Neural crest cell (in vitro differentiated cells): ENCODE measurements at places on chromosomes 7 and 10. TPM values are rescaled to one million over a fixed set of nuclear protein-coding genes. Genes with fewer than 3 reads are reported as not detected.
A peak's percentile ranks its signal among the peaks of the same experiment; 100 is the strongest.

The ATP6V0A4 gene
- total RNA-seq, result not detected in 2 replicates

The STOX1 gene
- total RNA-seq, result 8.7 and 8.8 TPM in 2 replicates

The PRKAR1B gene
- total RNA-seq, result 8.1 and 9.5 TPM in 2 replicates

The SH2D4B gene
- 0.09 and 0.16 TPM in 2 replicates for total RNA-seq

The KLHDC10 gene
- total RNA-seq, result 32.4 and 33.8 TPM in 2 replicates

The POLD2 gene
- total RNA-seq, result 159 and 167 TPM in 2 replicates

The SORBS1 gene
- total RNA-seq, result 15.3 and 15.8 TPM in 2 replicates

The CALY gene
- 0.82 and 0.89 TPM in 2 replicates for total RNA-seq

The FZD1 gene
- total RNA-seq, result 9.2 and 9.5 TPM in 2 replicates

The DNAJC12 gene
- total RNA-seq, result 3.8 and 4.1 TPM in 2 replicates

The ACTR3C gene
- 0.49 and 0.61 TPM in 2 replicates for total RNA-seq

DNA sequence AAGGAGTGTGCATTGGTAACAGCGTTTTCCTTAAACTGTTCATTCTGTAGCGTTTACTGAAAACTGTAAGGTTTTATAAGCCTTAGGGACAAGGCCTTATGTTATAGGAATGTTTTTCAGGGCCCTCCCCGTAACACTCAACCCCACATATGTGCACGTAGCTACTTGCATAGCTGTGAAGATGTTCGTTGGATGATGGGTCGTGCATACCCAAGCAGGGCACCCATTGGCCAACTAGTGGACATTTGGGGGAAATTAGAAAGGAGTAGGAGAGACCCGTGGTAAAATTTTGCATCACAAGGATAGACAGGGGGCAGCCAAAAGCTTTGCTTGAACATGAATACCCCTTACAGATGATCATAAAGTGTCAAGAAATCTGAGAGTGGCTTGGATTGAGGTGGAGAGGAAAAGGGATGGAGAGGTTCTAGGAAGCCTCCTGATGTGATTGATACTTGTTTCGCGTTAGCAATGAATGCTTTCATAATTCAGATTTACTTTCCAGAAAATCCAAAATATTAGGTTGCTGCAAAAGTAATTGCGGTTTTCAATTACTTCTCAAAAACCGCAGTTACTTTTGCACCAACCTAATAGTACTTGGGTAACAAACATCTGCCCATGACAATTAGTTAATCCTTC, 878 bp downstream of the SEC61A2 start:
- peak; percentile 42 for DNase-seq

- DNase-seq, result no peak
Measured at GRCh38 chr7:2872296-2872874, 28.3 kb upstream of the GNA12 start.

DNA sequence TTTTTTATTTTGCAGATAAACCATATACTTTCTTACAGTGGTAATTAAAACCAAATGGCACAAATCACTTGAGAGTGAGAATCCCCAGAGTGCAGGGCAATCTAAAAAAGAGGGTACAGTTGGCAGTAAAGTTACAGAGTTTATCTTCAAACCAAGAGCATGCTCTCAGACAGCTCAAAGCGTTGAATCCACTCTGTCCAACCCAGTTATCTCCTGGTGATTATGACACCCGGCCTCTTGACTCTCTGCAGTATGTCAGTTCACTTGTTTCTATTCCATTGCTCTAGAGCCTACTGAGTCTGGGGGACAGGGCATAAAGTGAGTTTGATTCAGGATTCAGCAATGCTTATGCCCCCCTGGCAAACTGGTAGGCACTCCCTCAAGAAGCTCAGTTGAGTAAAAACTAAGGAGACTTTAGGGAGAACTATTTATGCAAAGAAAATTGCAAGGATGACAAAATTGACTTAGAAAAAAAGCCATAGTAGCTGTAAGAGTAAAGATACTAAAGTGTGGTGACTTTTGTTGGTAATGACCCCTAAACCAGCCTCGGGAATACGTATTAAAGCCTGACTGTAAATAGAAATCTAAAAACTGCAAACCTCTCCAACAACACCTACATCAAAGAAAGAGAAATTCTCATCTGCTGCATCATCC, 55.5 kb downstream of the COL1A2 start:
- DNase-seq, result no peak

DNA sequence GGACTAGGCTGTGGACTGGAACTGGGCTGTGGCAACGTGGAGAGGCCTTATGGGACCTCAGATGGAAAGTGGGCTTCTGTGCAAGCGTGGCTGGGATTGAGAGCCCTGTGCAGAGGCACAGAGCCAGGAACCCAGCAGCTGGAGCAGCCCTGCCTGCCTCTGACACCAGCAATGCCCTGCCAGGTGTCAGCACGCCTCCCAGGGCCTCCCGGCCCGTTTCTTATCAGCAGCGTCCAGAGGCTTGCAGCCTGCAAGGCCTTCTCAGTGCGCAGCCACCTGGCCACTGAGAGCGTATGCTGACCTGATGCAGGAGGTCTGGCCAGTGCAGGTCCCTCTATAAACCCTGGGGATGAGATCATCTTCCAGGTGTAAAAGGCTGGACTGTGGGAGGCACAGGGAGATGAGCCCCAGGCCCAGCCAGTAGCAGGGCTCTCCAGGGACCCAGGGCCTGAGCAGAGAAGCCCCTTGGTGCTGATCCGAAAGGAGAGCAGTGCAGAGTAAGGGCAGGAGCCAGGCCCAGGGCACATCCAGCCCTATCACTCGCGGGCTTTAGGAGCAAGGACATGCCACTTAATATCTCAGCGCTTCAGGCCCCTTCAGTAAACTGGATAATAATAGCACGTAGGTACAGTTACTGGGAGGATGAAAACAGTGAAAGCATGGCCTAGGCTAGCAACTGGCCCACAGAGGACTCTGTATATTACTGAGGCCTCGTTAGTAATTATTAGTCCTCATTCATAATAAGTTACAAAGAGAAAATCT, 38.8 kb upstream of the ANTXRL start:
- no peak for DNase-seq

DNA sequence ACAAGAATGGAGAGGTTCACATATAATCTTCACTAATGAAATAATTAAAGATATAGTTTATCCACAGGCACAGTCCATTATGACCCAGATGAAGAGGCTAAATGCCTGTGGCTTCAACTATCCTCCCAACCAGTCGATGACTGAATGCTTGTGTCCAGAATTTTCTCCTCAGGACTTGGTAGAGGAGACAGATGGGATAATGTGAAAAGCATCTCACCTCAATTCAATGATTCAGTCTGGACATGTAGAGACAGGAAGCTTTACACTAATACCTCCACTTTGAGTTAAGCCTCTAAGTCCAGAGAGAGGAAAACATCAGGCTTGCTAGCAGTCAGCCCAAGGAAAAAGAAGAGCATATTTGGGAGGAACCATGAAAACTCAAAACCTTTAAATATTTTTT, 59.1 kb upstream of the COL1A2 start:
- DNase-seq, result no peak

DNA sequence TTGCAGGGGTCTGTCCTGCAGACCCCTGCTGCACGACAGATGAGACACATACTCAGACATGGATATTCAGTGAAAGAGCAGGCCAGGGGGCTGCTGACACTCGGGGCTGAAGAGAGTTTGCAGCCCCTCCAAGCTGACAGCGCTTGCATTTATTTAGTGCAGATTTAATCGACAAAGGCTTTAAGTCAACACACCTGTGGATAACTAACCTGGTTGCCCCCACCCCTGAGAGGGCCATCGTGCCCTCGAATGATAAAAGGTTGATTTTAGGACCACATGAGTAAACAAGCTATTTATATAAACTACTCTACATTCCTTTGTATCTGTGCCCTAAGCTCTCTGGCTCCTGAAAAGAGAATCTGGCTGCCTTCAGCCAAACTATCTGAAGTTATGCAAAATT, 708.2 kb upstream of the LRRN3 start:
- no peak for DNase-seq

GRCh38 chr10:132878091-132878729, 64.2 kb downstream of the CFAP46 start:
- no peak for DNase-seq

DNA sequence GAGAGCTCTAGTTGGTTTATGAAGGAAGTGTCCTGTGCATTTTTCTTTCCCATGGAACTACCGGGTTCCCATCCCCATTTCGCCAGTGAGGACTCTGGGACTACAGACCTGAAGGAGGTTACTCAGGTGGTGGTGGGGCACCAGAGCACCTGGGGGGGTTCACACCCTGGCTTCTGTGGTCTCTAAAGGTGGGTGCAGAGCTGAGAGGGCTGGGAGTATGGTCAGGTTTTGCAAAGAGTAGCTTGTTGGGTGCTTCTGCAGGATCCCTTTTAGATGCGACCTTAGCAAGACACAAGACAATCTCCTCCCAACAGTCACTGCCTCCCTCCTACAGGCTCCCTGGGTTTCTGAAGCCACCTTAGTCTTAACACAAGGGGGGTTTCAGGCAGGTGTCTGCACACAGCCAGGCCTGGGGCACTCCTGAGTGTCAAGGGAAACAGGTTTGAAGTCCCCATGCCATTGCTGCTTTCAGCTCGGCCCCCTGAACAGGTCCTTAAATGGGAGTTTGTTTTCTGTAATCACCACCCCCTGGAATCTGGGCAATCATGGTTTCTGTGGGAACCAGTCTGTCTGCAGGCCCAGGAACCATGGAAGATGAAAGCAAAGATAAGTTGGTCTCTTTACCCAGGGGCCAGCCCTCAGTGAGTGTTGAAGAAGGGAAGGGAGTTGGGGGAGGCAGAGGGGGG, 9.9 kb upstream of the CXCL12 start:
- no peak for DNase-seq

DNA sequence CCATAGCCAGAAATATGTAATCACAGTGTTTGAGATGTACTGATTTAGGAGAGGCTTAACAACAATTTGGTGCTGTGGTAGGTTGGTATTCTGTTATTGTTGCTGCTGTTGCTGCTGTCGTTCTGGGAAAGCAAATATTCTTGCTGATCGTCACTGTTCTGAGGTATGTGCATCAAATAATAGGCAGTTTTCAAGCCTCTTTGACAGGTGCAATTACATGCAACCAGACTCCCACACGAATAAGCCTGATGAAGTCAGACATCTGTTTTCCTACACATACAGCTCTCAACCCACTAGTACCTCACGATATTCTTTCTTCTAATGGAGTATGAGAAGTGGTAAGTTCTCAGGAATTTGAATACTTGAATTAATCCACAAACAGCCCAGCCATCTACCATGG, 46.7 kb upstream of the NRG3 start:
- DNase-seq, result no peak
